HFFc6 (cell line): ENCODE measurements at places on chromosomes 3 and 15.

DNA sequence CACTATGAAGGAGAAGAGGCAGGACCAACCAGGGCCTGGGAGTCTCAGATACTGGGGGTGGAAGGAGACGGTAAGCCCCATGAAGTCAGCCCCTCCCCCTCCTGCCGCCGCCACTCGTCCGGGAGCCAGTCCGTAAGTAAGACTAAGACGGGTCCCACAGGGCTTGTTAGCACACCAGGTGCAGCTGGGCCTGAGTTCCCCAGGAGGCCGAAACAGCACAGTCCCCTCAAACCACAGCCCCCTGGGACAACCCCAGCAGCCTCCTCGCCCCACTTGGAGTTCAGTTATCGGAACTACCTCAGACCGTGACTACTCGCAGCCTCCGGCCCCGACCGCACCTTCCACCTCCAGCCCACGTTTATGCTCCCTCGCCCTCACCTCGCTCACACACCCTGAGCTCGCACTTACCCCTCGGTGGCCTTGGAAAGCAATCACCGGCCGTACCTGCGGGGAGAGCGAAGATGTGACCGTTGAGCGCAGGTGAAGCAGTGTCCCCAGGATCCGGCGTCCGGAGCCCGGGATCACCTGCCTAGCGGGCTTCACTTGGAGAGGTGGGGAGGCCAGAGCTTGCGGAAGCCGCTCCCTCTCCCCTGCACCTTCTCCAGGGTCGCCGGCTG lies 557 bp downstream of the ELL3 start:
- no peak for DNase-seq

- no peak for DNase-seq
These were observed 112.6 kb downstream of the TCF12 start for GRCh38 chr15:57031082-57031481.

DNA sequence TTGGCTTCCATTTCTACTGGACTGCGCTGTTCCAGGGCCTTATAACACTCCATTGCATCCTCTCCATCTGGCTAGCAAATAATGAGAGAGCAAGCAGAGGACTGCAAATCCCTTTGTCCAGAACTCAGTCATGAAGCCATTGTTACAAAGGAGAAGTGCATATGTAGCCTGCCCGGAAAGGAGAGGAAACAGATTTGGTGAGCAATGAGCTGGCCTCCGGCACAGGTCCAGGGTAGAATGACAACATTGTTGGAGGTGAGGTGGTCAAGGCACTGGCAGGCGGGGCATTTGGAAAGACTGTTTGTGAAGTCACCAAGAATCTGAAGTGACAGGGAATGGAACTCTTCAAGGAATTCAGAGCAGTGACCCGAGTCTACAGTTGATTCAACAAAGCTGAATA lies 25.0 kb upstream of the ATP1B3 start:
- DNase-seq: no peak

GRCh38 chr3:24377218-24377993 lies 117.2 kb downstream of the THRB start:
- no peak for DNase-seq

- no peak for DNase-seq
These were observed 487.2 kb upstream of the ROBO2 start for GRCh38 chr3:76552653-76553052.

DNA sequence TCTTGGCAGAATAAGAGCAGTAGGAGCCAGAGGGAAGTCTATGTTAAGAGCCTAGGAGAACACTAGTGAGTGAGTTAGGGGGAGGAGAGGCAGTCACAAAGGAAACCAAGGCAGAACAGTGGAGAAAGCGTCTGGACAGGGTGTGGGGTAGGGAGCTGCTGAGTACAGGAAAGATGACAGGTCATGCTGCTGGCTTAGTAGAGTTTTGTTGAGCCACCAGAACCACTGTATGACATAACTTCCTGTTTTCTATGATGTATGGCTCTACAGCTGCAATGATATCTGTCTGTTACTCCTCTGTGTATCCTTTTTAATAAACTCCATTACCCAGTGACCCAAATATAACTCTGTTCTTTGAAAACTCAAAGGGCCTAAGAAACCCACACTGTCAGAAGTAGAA lies 10.6 kb upstream of the STT3B start:
- DNase-seq: no peak
